Tibial artery (tissue), 4 donors: ENCODE measurements at places on chromosomes 4 and X.
A peak's percentile ranks its signal among the peaks of the same experiment; 100 is the strongest.

- DNase-seq = no peak
These were observed 320.4 kb downstream of the KCNIP4 start for GRCh38 chr4:21628116-21628670.

DNA sequence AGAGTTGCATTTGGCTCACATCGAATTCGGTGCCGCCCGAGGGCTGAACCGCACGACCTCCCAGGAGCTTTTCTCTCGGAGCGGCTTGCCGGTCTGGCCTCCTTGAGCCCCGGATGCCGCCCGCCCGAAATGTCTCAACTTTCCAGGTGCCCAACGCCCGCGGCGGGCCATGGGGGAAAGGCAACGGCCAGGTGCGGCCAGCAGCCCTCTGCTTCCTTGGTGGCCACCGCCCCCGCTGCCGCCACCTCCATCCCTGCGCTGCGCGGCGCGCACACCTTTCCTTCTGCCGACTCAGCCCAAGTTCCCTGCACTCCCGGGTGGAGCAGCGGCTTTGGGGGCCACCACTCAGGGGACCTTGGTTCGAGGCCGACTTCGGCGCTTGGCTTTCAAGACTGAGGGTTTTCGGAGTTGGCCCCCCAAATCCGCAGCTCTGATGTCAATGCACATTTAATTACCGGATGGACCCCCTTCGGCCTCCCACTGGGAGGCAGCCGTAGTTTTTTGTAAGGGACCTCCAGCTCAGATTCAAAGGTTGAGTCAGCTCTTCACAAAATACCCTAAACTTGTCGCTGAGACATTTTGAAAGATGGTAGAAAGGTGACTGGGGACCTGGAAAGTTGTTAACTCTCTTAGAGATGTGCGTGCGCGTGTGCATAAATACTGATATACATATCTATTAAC is 1.1 kb downstream of the AFF2 start:
- DNase-seq = no peak

DNA sequence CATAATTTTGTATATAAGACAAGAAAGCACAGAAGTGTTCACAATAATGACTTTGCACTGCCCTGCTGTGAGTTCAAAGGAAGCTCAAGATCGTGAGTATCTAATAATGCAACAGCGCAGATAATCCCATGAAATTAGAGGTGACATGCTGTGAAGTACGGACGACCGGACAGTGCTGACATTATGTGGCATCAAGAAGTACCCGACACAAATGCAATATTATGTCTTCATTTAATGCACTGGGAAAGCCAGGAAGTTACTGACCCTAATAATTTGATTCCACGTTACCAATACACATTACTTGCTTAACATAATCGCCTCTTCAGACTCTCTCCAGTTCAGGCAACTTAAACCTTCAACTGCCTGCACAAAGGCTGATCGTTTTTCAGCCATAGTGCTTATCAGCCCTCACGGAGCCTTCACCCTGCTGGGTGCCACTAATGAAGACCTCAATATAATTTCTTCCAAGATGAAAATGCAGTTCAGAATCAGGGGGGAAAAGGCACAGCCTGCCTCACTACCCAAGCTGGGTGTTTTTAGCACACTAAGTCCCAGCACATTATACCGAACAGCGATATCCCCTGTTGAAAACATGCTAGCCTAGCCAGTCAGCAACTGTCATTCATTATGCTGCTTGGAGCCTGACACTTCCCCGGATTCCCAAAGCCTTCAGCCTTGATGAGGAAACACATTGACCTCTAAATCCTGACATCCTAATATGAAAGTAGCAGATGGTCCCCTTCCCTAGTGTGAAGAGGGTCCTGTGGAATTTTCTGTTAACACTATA is 56.1 kb downstream of the SLC7A11 start:
- no peak for DNase-seq

GRCh38 chrX:70196961-70197720 is 19.9 kb downstream of the DGAT2L6 start:
- DNase-seq = peak; percentile 63

DNA sequence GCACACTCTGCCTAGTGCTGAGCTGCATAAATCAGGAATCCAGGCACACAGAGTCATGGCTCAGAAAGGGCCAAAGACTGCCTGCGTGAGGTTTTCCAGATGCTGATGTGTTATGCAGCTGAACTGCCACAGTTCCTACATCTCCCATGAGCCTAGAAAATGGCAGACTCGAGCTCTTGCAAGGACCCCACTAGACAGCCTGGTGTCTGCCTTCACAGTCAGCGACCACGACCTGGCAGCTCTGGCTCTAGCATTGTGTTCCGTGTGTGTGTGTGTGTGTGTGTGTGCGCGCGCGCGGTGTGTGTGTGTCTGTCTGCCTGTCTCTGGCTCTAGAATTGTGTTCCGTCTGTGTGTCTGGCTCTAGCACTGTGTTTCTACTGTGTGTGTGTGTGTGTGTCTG is 203.6 kb upstream of the AGTR2 start:
- DNase-seq = no peak

GRCh38 chr4:184854673-184855072 is 28.9 kb upstream of the ACSL1 start:
- no peak for DNase-seq

- no peak for DNase-seq
These were observed 23.1 kb downstream of the TMEM184C start for GRCh38 chr4:147640331-147640730.

GRCh38 chr4:40325406-40326019 is 9.6 kb upstream of the CHRNA9 start:
- DNase-seq = no peak

DNA sequence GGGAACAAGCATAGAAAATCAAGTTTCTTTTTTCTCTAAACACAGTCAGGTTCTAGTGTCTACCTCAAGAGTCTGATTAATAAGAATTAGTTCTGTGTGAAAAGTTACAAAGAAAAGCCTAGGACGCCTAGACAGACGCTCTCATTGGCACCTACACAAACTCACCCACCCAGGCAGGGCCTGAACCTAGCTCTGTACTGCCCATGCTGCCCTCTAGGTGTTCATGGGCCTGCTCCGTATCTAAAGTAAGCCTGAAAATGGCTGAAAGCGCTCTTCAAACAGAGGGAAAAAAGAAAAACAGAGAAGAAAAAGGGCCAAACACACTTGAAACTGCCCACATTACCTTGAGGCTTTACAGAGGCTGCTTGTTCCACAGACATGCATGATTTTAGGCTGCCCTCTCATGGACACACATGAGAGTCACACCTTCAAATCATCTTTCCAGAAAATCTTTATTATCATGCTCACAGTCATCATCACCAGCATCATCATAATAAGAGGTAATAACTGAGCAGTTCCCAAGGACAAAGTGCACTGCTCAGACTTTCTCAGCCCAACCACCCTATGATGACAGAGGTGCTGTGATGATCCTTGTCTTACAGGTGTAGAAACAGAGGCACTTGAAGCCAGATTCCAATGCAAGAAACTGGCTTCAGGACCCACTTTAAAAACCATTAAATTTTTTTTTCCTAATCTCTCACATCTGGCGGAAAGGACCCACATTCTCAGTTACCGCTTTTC is 49.6 kb downstream of the MAP7D2 start:
- no peak for DNase-seq

DNA sequence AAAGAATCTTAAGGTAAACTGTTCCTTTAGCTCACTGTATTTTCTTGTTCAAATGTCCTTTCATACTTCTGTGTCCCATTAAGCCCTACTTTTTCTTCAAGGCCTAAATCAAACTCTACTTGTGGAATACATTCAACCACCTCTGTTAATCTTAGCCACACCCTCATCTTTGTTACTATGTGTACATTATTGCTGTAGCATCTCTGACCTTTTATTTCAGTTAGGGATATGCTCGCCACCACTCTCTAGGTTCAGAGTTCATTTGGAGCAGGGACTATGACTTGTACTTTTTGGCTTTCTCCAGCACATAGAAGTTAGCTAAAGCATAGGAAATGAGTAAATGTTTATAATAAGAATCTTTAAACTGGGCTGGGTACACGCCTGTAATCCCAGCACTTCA is 6.8 kb upstream of the PNPLA4 start:
- DNase-seq = no peak

GRCh38 chr4:139555705-139556070 is 331 bp downstream of the SETD7 start:
- peak; percentile 81 for DNase-seq

- DNase-seq = no peak
These were observed 6.2 kb upstream of the MAN2B2 start for GRCh38 chr4:6568689-6569332.

- DNase-seq = no peak
These were observed 61.7 kb upstream of the CT45A1 start for GRCh38 chrX:135651647-135652295.

DNA sequence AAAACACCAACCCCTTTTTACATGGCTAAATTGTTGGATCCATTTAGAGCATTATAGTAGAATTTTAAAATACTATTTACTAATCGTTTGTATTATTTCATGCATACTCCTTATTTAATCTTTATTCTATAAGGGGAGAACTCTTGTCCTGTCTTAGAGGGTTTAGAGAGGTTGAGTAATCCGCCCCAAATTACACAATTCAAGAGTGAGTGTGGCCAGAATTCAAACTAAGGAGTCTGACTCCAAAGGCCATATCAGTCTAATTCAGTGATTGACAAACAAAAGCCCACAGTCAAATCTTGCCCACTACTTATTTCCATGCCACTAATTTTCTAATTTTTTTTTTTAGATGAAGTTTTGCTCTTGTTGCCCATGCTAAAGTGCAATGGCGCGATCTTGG is 33.7 kb upstream of the NEIL3 start:
- DNase-seq = no peak

DNA sequence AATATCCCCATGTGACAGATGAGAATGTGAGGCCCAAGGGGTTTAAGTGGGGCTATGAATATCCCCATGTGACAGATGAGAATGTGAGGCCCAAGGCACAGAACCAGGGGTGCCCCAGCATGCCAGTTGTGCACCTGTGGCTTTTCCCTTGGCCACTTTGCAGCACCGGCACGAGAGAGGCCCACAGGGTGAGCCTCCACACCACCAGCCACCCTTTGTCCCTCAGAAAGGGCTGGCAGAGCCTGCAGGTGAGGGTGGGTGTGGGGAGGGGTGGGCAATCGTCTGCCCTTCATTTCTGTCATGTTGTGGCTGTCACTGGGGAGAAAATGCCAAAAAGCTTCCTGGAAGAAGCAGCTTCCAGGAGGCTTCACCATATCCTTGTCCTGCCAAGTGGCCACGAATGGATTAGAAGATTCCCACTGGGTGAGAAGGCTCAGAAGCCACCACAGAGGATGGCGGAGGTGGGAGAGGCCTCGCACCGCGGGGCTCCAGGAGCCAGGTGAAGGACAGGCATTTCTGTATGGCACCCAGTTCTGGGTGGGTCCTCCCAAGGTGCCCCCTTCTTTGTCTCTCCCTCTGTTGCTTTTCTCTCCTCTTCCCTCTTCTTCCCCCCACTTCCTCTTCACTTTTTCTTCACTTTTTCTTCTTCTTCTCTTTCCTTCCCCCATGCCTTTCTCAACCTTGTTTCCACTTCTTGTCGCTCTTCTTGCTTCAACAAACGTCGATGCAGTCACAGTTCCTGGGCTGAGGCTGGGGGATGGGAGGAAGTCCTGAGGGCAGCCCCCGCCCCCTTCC is 469 bp upstream of the GPR78 start:
- DNase-seq = no peak

DNA sequence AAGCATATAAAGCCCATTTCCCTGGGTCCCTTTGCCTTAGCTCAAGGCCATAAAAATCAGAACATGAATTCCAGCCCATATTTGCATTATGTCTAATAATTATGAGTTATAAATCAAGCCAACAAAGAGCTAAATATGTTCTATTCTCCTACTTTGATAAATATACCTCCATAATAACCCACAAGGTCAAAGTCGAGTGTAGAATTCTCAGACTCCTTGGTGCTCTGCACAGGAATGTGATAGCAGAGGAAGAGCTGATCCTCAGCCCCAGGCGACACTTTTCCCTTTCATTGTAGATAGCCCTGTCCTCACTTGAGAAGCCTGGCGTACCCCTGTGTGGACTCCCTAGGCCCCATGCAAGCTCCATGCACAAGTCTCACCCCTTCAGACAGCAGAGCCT is 85.6 kb downstream of the CASP3 start:
- no peak for DNase-seq

DNA sequence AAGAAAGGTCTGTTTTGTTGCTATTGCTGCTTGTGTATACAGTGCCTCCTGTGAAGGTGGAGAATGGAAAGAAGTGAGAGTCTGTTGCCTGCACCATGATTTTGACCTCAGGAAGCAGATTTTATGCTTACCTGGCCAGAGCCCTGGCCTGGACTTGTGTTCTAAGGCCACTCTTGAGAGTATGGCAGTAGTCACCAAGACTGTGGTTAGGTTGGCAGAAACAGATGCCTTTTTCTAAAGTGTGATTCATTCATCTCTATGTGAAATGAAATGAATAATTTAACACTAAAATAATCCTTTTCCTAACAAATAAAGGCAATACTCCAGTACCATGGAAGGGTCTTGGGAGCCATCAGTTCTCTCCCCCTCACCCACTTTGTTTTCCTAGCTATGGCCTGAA is 161.8 kb downstream of the DCLK2 start:
- no peak for DNase-seq

DNA sequence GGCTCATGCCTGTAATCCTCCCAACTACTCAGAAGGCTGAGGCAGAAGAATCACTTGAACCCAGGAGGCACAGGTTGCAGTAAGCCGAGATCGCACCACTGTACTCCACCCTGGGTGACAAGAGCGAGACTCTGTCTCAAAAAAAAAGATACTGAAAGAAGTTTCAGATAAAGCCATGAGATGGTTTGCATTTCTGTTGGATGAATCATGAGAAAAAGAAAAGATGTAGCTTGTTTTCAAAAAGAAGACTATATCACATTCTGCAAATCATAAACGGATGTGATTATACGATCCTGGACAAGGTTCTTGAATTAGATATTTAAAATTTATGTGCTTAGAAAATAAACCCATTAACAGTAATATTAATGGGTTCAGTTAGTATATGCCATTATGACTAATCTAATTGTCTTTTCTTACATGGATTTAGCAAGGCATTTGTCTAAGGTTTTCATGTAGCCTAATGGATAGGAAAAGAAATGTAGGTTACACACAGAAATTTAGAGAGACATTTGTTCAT is 345.9 kb downstream of the SLC7A11 start:
- no peak for DNase-seq

GRCh38 chr4:117479673-117480072 is 394.3 kb upstream of the TRAM1L1 start:
- no peak for DNase-seq

DNA sequence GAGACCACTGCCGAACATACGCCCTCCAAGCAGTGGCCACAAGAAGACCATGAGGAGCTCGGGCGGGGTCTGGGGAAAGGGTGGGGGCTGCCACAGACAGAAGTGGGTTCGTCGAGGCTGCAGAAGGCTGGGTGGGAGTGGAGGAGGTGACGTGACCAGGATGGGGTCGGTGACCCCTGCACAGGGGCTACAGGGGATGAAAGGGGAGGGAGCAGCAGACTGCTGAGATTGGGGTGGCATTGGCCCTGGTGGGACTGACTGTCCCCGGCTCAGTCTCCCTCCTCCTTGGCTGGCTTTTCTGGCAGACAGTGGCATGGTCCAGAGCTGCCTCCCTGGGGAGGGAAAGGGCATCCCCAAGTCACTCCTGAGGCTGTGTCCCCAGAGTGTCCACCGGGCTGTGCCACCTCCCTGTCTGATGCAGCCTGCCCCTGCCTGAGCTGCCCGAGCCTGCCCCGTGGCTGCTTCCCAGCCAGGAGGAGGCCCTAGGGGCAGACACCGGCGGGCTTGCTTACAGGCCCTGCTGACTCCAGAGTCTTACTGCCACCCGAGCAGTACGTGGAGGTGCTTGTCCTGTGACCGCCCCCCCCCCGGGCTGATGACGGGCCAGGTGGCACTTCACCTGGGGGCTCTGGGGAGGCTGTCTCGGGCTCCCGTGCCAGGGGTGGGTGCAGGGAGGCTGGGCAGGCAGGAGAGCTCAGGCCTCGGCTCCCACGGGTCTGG is 7.2 kb downstream of the SH3BP2 start:
- peak; percentile 66 for DNase-seq
